ENCODE measurements at places on chromosomes 7 and 10.

DNA sequence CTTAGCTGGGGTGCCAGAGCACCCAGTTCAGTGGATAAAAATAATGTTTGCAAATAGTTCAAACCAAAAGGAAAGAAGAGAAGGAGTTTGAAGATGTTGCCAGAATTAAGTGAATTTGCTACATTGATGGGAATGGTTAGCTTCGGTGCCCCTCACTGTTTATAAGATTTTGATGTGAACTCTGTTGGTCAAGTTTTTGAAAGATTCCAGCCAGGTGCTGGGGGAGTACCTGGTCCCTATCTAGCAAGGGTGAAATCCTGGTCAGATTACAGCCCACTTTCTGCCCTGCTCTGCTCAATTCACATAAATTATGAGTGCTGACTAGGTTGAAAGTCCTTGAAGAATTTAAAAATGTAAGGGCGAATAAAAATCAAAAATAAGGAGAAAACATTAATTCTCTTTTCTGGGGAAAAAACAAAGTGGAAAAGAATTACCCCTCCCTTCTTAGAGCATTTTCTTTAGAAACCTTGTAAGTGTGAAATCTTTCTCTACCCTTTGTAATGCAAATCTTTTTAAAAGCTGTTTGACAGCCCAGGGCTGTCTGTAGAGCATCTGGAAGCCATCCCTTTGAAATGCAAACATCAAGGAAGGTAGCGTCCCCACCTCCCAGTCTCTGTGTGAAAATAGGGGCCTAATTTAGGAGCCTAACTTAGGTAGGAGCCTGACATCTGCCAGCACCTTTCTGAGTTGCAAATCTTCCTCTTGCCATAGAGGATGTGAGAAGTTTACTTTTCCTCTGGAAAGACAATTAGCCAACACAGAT lies 1.4 kb upstream of the GIMAP5 start:
- DNase-seq: no peak

DNA sequence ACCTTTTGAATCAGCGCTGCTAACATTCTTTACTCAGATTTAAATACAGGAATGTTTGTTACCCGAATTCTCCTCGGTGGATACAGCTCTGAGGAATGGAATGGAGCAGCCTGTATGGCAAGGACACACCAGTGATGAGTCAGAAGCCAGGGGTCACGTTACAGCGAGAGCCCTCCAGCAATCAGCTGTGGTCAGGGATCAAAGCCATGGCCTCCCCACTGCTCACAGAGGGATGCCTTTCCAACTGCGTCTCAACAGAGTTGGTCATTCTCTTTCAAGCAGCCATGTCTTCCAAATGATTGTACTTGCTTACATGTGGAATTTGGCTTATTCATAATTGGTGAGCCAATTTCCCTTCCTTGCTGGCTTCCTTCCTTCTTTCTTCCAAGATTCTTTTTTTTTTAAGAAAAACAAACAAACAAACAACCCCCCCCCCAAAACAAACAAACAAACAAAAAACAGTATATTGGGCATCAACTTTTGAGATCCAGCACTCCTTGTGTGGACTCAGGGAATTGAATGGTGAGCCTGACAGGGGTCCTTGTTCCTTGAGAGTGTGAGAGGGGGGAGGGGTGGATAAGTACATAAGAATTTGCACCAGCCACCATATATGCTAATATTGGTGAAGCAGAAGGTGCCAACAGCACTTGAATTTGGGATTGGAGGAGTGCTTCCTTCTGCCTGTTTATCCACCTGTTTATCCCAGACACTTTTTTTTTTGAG lies 100.2 kb downstream of the ATXN7L1 start:
- DNase-seq: no peak

- DNase-seq: no peak
These were observed 50.1 kb upstream of the ADRB1 start for GRCh38 chr10:113993489-113993991.

GRCh38 chr10:35752469-35753461 lies 110.7 kb upstream of the FZD8 start:
- no peak for DNase-seq

GRCh38 chr10:84138478-84139125 lies 707 bp upstream of the GHITM start:
- DNase-seq: peak; percentile 23

Measured in activated CD8-positive, alpha-beta memory T cell treated with anti-CD3 and anti-CD28 coated beads, Interleukin-2, amount 50 U/mL, for 4 hours (primary cell).